ENCODE measurements at places on chromosomes 7 and 10.

DNA sequence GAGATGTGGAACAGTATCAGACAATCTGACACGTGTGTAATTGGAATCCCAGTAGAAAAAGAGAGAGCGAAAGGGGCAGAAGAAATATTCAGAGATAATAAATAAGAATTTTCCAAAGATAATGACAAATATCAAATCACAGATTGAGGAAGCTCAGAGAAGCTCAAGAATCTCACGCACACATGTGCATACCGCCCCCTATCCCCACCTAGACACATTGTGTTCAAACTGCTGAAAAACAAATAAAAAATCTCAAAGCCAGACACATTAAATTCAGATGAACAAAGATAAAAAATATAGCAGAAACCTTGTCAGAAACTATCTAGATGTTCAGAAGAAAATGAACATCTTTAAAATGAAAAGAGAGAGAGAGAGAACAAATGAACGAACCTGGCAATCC, 17.2 kb downstream of the SFR1 start:
- DNase-seq, result no peak

GRCh38 chr10:89151857-89152256, 55.3 kb downstream of the CH25H start:
- no peak for DNase-seq

GRCh38 chr7:144497282-144497681, 93.8 kb upstream of the NOBOX start:
- no peak for DNase-seq

- DNase-seq, result no peak
Measured at GRCh38 chr10:10235003-10235402, 782.7 kb upstream of the CELF2 start.

- no peak for DNase-seq
Measured at GRCh38 chr10:56383806-56384205, 22.7 kb upstream of the ZWINT start.

GRCh38 chr10:133401500-133401899, 7.5 kb downstream of the MTG1 start:
- no peak for DNase-seq

GRCh38 chr7:36155811-36156361, 2.8 kb downstream of the EEPD1 start:
- no peak for DNase-seq

- DNase-seq, result peak; percentile 62
Measured at GRCh38 chr10:113425541-113425951, 127.3 kb upstream of the HABP2 start.

GRCh38 chr7:5422396-5423305, 983 bp downstream of the TNRC18 start:
- DNase-seq, result no peak

DNA sequence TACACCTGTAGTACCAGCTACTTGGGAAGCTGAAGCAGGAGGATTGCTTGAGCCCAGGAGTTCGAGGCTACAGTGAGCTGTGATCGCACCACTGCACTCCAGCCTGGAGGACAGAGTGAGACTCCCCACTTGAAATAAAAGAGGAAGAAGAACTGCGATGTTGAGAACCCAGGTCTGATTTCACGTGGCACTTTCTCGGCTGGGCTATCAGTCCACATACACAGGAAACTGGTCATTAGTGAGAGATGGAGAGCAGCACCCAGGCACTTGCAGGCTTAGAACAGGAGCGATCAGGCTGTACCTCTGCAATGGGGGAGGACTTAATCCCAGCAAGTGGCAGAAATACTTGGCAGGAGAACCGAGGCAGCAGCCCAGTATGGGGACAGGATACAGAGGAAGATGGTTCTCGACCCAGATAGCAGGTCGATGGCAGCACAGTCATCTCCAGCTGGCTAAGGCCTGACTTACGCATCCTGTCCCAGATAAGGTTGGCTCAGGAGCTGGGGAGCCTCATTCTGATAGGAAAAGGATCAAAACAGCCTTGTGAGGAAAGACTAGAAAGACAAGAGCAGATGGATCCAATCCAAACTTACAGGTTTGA, 487.7 kb upstream of the AUTS2 start:
- DNase-seq, result no peak

All from A549 (cell line).